Body of pancreas (tissue), 4 donors: ENCODE measurements at places on chromosomes 1 and 21.
A peak's percentile ranks its signal among the peaks of the same experiment; 100 is the strongest.

GRCh38 chr1:203663821-203664220, 37.2 kb downstream of the ATP2B4 start:
- DNase-seq: no peak

DNA sequence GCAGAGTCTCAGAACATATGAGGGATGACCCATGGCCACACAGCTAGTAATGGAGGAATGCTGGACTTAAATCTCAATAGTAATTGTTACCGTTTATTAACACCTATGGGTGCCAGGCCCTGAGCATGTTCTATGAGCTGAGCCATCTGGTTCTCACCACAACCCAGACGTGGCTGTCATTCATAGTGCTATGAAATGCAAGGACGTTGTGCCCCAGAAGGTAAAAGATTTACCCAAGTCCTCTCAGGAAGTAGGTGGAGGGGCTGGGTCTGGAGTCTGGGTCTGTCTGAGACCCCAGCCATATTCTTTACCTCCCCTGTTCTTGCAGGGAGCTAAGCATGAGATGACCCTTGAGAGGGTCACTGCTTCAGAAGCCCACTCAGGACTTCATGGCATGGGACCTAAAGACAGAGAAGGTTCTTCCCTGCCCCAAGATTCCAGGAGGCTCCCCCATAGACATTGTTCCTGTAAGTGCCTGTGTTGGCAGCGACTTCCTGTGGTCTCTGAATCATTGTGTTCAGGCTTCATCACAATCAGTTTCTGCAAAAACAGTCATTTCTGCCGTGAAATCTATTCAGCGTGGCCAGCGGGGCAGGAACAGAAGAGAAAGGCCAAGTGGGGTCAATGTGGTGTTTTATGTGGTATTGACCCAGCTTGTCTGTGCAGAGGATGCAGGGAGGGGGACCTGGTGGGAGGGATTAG, 475.4 kb downstream of the PTPRU start:
- DNase-seq: no peak

GRCh38 chr21:24436236-24436635, 1171.0 kb downstream of the MRPL39 start:
- DNase-seq: no peak

DNA sequence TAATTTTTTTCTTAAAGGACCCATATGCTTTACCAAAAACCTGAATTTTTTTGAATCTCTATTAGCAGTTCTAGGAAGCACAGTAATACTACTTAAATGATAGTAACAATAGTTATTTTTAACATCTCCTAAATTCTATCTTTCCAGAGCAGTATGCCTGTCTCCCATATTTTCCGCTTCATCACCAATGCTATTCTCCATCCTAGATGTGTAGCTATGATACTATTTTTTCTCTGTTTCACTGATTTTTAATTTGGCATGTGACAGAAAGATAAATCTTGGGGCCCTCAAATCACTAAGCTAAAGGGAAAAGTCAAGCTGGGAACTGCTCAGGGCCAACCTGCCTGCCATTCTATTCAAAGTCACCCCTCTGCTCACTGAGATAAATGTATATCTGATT, 102.3 kb upstream of the HMCN1 start:
- DNase-seq: no peak

DNA sequence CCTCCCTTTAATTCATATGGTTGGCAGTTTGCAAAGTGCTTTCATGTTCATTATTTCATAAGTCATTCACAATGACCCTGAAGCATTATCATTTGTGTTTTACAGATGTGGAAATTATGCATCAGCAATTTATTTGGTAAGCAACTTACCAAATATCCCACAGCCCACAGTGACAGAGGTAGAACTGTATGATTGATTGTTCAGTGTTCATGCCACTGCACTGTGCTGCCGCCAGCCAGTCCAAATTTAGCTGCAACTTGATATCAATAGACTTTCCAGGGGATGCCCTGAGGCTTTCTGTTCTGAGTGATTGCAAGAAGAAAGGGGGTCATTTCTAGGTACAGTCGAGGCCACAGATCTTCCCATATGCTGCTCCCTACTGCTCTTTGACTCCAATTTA, 380.3 kb downstream of the PLPP3 start:
- no peak for DNase-seq

DNA sequence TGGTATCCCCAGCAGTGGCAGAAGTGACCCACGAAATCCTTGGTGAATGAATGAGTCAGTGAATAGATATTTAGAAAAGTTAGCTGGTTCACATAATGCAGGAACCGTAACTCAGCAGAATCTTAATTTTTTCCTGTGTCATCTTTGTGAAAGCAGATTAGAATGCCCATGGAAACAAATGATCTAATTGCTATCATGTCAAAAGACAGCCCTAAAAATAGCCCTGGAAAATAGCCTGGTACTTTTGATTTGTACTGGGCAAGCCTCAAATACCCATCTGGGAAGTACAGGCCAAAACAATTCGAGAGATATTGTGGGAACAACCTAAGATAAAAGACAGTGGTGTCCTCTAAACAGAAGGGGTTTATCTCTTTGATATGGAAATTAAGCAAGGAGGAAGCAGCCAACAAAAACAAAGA, 21.1 kb downstream of the FYB2 start:
- no peak for DNase-seq

DNA sequence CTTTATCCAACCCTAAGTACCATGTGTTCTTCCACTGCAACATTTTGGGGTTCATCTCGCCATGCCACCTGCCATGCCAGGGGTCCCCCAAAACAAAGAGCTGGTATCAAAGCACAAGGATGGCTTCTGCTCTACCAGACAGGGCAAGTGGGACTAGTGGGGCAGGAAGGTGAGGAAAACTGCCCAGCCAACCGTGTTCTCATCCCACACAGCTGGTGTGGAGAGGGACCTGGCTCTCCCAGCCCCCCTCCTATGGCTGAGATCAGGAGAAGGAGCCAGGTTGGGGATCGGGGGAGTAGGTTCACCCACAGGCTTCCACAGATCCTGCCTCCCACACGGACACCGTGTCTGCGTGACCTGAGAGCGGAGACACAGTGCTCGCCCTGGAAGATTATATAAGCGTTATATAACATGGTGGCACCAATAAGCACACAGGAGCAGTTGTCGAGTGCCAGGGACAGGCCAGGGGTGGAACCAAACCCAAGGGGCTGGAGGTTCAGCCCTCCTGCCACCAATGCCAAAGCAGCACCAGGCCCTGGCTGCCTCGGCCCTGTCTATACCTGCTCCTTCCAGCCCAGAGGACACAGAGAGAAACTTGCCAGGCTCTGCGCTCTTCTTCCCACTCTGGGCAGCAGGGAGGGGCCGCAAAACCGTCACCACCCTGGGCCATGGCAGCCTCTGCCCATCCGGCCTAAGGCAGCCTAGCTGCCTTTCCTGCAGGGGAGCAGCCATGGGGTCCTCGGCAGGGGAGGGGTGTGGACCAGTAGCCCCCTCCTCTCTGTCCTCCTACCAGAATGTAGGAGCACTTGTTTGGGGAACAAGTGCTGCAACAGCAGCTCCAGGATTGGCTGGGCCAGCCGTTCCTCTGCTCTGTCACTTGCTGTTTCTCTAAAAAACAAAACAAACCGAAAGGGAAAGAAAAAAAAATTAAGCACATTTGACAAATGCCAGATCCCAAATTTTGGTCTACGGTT, 43.5 kb downstream of the CD34 start:
- DNase-seq: peak; percentile 62

GRCh38 chr1:185517808-185518419, 200.9 kb upstream of the IVNS1ABP start:
- DNase-seq: no peak

GRCh38 chr1:2405588-2406295, 6.6 kb downstream of the PEX10 start:
- DNase-seq: no peak

DNA sequence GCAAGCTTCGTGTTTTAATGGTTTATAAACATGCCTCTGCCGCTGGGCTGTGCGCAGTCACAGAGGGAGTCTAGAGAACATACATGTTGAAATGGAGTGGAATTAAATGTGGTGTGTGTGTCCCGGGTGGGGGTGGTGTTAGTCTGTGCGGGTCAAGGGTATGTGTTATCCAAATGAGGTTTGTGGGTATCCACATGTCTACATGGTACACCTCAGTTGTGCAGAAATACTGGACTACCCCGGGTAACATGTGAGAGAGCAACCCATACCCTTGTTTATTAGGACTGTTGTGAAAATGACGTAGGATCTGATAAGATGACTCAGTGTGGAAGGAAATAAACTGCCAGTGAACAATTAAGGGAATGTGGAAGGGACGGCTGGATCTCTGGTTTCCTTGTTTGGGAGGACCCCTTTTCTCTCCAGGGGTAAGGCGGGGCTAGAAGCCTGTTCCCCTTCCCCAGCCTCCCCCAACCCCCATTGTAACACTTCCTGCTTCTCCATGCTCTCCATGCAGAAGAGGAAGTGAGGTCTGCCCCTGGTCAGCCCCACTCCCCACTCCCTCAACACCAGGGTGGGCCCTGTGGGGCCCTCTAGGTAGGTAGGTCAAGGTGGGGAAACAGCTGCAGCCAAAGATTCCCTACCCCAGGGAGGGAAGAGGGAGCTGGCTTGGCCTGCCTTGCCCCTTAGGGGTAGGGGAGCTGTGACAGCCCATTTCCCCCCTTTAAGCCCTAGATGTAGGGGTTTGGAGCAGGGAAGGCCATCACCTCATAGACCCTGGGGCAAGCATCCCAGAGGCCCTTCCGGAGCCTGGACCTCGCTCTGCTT, 690 bp downstream of the EPS8L3 start:
- peak; percentile 9 for DNase-seq

- no peak for DNase-seq
Measured at GRCh38 chr1:166383137-166383536, 216.3 kb upstream of the FAM78B start.

DNA sequence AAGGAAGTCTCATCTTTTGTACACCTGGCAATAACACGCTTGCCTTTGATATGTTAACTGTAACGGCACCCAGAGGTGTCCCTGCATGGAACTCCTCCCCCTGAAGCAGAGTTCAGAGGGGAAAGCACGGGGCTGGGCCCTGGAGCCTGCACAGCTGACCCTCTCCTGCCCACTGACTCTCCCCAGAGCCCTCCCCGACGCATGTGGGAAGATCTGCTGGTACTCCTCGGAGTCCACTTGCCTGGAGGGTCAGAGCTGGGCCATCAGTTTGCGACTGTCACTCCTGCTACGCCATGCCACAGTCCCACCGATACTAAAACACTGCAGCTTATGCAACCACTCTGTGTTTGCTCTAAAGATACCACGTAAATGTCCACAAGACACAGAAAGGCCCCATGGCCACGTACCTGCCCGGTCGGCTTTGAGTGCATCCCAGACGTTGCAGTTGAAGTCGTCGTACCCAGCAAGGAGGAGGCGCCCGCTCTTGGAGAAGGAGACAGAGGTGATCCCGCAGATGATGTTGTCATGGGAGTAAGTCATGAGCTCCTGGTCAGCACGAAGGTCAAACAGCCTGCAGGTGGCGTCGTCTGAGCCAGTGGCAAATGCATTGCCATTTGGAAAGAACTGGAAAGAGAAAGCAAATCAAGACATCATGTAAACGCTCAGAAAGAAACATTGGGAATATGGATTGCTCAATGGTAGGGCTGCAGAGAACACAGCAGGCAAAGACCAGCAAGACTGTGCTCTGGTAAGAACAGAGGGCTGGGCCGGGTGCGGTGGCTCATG, 10.6 kb upstream of the NADK start:
- peak; percentile 30 for DNase-seq

DNA sequence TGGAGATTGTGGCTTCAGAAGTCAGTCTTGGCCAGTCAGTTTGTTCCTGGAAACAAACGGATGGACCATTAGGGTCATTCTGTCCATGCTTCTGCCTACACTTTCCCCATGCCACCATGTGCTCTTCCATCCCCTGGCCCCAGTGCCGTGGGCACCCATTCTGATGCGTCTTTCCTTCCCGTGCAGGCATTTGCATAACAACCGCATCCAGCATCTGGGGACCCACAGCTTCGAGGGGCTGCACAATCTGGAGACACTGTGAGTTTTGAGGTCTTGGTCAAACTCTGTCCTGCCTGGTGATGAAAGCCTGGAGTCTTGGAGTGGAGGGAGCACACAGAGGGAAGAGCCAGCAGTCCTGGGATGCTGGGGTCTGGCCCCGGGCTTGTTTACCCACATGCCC, 61.1 kb downstream of the UBE2T start:
- no peak for DNase-seq

DNA sequence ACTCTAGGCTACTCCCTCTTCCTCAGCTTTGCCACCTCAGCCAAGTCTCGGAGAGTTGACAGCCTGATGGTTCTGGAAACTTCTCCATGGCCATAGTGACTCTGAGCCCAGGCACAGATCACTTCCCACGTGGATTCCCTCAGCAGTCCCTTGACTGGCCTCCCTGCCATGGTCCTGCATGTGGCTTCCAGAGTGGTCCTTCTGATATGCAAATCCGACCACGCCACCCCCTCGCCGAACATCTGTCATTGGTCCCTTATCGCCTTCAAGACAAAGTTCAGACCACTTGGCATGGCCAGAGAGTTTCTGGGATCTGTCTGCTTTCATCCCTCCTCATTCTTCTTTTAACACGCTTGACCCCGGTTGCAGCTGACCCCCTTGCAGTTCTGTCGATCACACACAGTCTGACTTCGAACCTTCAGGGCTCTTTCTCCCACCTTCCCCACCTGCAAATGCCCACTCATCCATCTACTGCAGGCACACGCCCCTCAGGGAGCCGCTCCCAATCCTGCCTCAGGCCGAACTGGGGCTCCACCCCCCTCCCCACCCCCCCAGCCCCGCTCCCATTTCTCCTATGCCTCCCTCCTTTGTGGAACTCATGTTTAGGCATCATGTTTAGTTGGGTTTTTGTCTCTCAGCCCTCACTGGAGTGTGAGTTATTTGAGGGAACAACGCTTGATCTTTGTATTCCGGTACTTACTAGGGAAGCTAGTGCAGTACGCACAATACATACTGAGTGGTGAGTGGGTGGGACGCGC, 29.0 kb downstream of the KIAA1614 start:
- DNase-seq: no peak

GRCh38 chr1:26218906-26219494, 15.0 kb upstream of the CEP85 start:
- DNase-seq: peak; percentile 76

DNA sequence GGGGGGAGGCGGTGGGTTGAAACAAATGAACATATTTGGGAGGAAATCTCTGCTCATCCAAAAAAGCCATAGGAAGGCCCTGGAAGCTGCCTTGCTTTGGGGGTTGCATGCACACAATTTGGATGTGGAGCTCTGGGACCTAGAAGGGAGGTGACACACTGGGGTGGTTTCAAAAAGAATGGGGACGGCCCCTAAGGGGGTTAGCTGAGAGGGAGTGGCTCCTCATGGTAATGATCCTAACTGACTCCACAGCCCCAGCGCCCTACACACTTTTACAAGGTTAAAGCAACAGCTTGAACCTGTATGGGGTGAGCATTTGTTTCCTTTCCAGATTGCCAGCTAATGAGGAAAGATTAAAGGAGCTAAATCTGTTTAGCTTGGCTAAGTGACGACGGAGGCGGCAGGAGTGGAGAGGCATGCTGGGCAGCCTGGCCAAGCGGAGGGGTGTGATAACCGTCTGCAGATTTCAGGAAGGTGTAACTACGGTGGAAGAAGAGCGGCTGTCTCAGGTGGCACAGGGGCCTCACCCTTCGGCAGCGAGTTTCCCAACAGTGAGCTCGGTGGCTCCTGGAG, 107.3 kb downstream of the RNF220 start:
- DNase-seq: no peak

- no peak for DNase-seq
Measured at GRCh38 chr1:50438945-50439344, 15.7 kb upstream of the DMRTA2 start.

DNA sequence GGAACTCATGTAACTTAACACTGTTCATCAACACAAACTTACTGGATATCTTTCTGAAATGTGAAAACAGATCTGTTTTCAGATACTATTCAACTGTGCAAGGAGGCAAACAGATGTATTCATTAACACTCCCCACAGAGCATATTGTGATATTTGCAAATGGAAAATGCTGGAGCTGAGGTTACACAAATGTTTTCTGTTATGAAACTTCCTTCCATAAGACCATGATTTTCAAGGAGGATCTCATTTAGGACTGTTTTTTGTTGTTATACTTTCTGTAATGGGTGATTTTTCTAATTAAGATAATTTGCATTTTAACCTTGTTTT, 56.1 kb downstream of the GABPA start:
- DNase-seq: no peak
